ENCODE measurements at places on chromosomes 7 and 10.

DNA sequence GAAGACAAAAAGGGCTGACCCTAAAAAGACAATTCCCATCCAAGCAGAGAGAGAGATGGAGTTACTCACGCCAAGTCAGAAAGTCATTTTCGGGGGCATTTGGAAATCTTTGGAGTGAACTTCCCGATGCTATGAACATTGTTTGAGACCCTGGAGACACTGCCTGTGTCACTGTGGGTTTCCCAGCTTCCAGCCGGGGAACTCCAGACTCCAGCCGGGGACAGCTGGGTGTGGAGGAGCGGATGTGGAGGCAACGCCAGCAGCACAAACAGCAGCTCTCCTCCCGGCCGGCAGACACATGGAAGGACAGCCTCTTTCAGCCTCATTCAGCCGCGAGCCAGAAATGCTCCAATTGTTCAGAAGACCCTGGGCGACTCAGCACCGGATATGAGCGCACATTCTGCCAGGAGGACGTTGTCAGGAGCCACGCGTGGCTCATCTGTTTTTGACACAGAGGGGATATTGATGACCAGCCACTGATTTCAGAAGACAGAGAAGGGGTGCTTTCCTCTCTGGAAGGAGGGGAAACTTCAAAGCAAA is 97.6 kb downstream of the PRPF18 start:
- peak; percentile 81 for DNase-seq

DNA sequence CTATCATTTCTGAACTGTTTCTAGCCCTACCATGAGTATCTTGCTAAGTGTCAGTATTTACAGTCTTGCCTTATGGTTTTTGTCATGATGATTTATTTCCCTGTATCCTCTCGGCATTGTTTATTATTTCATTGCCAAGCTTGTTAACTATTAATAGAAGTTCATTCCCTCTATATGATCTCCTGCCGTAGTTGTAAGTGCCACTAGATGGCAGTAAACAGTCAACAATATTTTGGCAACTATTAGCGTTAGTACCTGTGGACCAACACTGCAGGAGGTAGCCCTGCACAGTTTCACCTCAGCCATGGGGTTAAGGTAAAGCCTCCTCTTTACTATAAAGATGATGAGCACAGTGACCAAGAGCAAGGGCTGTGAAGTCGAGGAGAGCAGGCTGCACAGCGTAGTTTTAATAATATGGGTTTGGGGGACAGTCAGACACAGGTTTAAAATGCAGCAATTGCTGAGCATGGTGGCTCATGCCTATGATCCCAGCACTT is 26.1 kb upstream of the CCNJ start:
- DNase-seq: peak; percentile 62

- DNase-seq: no peak
Observed at GRCh38 chr10:116417821-116418220, 9.8 kb upstream of the PNLIPRP3 start.

DNA sequence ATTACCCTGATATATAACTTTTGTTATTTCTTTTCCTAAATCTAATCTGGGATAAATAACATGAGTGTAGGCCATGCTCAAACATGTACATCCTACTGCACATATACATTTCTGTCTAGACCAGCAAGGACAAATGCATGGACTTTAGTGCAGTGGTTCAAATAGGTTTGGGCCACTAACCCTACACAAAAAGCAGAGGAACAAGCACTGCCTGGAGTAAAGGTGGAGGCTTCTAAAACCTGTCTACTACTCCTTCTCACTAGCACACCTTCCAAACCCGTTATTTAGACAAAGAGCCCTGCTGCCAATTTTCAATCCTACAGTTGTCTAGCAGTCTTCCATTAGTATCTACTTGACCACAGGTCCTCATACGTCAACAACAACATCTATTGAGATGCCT is 34.8 kb downstream of the SGCE start:
- DNase-seq: no peak

DNA sequence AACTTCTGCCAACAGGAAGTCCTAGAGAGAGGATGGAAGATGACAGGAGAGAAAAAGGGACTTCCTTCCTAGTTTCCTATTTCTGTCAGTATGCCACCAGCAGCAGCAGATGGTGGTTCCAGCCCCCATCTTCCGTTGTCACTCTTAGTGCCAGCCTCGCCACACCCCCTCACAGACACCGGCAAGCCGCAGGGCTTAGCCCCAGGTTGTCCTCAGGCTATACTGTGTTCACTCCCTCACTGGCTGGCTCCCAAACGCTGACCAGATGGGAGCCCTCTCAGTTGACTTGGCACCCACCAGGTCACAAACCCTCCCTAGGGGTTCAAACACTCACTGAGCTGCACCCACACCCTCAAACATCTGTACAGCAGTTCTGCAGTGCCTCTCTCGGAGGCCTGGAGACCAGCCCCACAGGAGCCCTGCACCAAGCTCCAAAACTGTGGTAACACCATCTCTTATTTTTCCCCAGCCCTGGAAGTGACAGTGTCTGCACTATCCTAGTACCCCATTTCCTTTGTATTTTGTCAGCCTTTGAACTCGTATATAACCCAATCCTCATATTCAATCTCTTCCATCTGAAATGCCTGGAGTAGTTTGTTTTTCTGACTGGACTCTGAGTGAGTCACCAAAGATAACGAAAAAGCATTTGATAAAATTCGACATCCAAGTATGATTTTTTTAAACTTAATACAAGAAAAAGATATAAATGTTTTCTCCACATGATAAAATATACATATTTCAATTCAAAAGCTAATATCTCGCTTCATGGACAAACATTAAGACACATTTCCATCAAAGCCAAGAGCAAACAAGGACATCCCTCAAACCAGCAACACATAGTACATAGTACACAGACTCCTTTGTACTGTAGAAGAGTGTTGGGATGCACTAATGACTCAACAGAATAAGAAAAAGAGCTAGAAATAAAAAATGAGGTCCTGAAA is 34.5 kb downstream of the SMURF1 start:
- peak; percentile 47 for DNase-seq

GRCh38 chr7:88377434-88377833 is 70.7 kb upstream of the STEAP4 start:
- DNase-seq: no peak

DNA sequence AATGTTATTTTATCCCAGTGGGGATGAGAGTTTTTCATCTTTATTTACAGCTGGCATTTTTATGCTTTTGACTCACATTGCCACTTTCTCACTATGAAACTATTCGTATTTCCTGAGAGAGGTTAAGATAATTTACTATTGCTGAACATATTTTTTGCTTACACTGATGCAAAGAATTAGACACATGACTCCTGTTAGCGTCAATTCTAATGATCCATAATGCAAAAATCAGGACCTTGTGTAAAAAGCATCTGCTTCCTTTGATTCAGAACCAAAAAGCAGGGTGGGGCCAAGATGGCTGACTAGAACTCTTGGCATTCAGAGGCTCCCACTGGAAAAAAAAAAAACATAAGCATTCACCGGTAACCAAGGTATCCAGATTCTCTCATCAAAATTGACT is 464.8 kb downstream of the SEMA3D start:
- peak; percentile 35 for DNase-seq

DNA sequence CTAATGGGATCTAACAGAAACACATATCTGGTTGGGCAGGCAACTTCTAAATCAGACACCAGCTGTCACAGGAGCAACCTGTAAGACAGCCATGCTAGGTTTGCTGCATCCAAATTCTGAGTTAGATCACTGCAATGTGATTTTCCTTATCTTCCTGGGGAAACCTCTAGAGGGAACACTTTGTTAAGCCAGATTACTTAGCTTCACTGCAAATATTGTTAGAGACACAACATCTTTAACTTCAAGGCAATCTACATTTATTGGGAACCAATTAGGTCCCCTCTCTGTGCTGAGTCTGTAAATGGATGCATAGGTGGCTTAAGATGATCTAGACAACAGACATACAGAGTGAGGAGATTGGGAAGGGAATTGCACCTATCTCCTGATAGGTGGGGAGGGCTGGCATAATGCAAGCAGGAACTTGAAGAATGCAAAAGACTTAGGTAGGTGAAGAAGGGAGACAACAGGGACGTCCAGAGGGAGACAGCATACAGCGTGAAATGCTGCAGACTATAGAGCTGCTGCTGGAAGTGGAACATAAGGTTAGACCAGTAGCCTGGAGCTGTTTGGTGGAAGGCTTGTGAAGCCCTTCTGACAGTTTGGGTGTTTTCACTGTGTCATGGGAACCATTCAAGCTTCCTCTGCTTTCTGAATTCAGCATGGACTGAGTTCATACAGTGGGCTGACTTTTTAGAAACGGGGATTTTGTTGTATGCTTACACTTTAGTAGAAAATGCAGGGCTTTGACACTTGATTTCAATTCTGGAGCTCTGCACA is 109.8 kb upstream of the ELMO1 start:
- DNase-seq: no peak

GRCh38 chr7:81501220-81501619 is 268.6 kb downstream of the HGF start:
- DNase-seq: peak; percentile 43

GRCh38 chr7:98137826-98138151 is 31.1 kb downstream of the LMTK2 start:
- no peak for DNase-seq

DNA sequence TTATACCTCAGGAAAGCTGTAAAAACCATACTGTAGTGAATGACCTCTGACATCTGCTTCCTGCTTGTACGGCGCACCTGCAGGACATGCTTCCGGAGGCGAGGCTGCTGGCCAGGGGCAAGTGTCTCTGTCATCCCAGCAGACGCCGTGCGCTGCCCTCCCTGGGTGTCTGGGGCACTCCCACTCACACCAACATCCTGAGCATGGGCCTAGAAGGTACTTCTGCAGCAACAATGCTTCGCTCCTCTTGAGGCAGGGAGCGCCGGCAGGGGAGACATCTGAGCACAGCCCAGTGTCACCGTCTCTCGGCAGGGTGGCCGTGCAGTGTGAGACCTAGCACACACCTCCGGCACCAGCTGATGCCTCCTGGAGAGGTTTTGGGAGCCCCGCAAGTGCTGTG is 269.2 kb downstream of the MAD1L1 start:
- DNase-seq: no peak

GRCh38 chr10:44878706-44879530 is 32.2 kb upstream of the TMEM72 start:
- peak; percentile 82 for DNase-seq

DNA sequence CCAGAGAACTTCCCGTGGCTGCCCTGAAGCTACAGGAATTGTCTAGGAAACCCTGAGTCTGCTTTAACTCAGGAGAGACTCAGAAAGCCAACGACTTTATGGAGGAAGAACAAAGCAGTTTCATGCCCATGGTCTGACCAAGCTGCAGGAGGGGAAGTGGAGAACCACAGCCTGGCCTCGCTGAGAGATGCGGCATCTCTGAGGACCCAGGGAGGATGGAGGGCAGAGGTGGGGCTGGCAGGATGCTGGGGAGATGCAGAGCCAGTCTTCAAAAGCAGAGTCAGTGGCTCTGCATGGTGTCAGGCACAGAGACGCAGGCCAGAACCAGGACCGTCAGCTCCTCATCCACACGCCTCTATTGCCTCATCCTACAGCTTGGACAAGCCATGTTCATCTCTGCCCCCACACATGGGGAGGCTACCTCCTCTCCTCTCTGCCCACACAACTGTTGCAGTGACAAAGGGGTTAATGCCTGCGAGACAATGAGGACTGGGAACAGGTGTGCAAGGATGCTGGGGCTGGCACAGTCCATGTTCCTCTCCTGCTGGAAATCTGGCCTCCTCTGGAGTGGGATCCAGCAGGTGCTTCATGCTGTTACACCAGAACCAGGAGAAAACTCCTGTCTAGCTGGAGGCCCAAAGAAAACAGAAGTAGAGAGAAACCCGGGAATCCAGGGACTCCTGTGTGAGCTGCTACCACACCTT is 267.0 kb downstream of the PLXNA4 start:
- no peak for DNase-seq

- DNase-seq: no peak
Observed at GRCh38 chr7:66297579-66297978, 92.4 kb downstream of the TPST1 start.

- peak; percentile 17 for DNase-seq
Observed at GRCh38 chr7:35694161-35694783, 663 bp downstream of the HERPUD2 start.

DNA sequence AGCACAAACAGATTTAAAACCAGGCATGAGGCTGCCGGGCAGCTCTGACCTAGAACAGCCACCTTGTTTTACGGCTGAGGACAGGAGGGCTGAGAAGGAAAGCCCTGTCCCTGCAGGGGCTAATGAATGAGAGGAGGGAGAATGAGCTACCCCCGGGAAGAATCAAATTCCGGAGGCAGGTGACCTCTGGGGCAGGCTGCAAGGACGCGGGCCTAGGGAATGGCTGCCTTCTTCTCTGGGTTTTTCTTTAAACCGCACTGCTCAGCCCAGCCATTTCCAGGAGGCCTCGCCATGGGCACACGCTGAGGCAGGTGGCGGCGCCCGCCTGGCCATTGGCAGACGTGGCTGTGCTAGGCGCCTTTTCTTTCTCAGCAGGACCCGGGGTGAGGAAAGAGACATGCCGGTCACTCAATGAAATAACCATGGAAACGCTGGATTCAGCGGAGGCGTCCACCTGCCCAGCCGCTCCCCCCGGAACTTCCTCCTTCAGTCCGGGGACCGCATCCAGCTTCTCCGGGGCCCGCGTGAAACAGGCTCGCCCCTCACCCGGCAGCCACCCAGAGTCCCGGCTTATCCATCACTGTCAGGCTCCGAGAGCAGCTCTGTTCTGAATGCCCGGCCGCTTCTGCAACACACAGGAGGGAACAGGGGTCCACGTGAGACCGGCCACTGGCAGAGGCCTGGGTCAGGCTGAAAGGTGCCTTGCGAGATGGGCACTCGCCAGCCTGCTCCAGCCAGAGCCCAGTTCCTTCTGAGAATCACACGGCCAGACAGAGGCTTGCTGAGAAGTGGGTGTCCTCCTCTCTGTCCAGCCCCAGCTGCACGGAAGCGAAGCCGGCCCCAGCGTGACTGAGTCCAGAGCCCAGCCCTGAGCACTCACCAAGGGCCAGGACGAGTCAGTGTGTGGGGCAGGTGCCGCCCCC is 82.1 kb downstream of the PDGFA start:
- DNase-seq: no peak

- DNase-seq: no peak
Observed at GRCh38 chr10:129079705-129080104, 387.3 kb upstream of the MGMT start.

DNA sequence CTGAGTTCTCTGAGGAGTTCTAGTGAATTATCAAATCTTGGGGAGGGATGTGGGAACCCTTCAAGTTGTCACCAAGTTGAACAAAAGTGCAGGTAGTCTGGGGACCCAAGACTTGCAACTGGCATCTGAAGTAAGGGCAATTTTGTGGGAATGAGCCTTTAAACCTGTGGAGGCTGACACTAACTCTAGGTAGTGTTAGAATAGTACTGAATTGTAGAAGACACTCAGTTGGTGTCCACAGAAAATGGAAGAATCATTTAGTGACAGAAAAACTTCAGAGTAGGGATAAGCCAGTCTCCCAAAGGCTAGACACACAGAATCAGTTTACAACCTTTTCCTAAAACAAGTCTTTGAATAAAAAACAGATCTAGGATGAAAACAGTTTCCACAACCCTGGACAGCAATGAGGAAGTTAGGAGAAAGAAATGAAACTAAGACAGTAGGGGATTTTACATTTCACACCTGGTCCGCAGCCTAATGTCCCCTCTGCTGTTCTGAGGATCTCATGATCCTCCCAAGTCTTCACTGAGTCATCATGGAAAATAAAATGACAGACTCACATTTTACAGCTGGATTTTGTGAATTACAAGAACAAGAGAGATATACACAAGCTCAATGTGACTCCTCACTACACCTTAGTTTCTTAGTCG is 23.0 kb upstream of the ING3 start:
- no peak for DNase-seq
